ENCODE measurements at places on chromosomes 5 and 9. TPM values are rescaled to one million over a fixed set of nuclear protein-coding genes. Genes with fewer than 3 reads are reported as not detected.

GRCh38 chr5:15571081-15571480, 71.1 kb downstream of the FBXL7 start:
- H3K27me3 ChIP-seq: no peaks in the 10 kb centered on the region
- H3K4me3 ChIP-seq: no peak overlapping the region
- H3K4me1 ChIP-seq: no peaks in the 10 kb centered on the region
- no peak for DNase-seq
- no peaks in the 10 kb centered on the region for H3K36me3 ChIP-seq
- H3K27ac ChIP-seq: no peak overlapping the region

Gene PARP8
- total RNA-seq: 181 TPM

DNA sequence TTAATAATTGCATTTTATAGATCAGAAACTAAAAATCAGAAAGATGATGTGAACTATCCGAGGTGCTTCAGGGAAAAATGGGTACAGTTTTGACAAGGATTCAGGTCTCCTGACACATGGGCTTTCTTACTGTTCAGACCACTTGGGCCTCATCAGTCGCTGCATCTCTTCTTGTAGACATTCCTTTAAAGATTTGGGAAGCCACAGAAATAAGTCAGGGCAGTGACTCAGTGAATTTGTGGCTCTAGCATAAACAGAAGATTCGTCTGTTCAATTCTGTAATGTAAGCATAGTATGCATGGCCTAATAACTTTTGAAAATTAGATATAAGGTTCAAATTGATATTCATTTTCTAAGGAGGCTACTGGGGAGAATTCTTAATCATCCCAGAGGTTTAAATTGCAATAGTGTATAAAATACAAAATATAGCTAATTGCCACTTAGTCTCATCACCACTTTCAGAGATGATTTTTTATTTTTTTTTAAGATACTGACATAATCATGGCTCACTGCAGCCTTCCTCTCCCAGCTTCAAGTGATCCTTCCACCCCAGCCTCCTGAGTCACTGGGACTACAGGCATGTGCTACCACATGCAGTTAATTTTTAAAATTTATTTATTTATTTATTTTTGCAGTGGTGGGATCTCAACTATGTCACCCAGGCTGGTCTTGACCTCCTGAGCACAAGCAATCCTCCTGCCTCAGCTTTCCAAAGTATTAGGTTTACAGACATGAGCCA, 48.9 kb downstream of the RASEF start:
- no peak overlapping the region for H3K27ac ChIP-seq
- no peak overlapping the region for H3K4me3 ChIP-seq
- H3K27me3 ChIP-seq: no peaks in the 10 kb centered on the region
- H3K36me3 ChIP-seq: no peaks in the 10 kb centered on the region

Gene PCDHB8
- not detected for total RNA-seq

- H3K4me1 ChIP-seq: peaks cover 9% of the 10 kb centered on the region
- H3K27ac ChIP-seq: no peak overlapping the region
- H3K4me3 ChIP-seq: no peak overlapping the region
- H3K36me3 ChIP-seq: no peaks in the 10 kb centered on the region
- peaks cover 13% of the 10 kb centered on the region for H3K27me3 ChIP-seq
Observed at GRCh38 chr9:121303456-121304451, 35.8 kb downstream of the GSN start.
